ENCODE measurements at places on chromosomes 12 and 14.

DNA sequence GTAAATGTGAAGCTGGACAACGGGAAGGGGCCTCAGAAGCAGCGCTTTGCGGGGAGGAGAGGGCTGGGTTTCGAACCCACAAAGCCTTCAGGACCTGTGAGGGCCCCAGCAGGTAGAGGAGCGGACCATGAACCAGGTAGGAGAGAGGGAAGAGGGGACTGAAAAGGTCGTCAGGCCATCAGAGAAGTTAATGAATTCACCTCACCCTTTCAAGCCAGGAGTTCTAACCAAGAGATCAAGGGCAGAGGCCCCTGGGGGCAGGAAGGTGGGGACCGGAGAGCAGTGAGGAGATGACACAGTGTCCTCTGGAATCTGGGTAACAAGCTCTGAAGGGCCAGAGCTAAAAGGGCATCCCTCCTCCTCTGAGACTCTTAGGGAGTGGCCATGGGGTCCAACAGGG lies 19.4 kb downstream of the SERPINA1 start:
- DNase-seq: no peak

- DNase-seq: no peak
Measured at GRCh38 chr12:5556033-5556614, 124.2 kb downstream of the NTF3 start.

- no peak for DNase-seq
Measured at GRCh38 chr12:108620236-108620879, 13.3 kb downstream of the SELPLG start.

DNA sequence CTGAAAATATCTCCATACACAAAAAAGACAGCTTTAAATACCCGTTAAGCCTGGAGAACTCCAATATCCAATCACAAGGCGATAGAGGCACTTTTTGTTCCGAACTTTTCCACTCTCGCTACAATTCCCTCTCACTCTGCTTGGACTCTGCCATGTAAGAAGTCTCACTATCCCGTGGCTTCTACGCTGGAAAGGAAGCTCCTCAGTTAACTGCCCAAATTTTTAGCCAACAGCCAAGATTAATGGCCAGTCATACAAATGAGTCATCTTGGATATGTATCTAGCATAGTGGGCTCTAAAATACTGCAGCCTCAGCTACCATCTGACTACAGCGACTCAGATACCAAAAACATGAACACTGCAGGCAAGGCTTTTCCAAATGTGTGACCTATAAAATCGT lies 45.5 kb upstream of the RERGL start:
- no peak for DNase-seq

DNA sequence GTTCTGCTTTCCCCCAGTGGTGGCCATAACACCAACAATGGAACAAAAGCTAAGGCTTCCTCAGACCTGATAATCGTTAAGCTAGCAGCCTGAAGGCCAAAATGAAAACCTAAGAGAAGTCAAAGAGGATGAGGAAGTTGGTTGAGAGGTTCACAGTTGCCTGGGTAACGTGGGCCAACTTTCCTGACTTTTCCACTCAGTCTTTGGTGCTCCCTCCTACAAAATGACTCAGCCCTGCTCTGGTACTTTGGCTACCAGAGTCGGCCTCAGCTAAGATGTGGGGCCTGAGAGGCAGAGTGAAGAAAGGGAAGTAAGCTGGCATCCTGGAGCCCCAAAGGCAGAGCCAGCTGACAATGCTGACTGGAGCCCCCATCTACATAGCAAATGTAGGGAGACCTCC lies 14.9 kb upstream of the FKBP11 start:
- DNase-seq: no peak

DNA sequence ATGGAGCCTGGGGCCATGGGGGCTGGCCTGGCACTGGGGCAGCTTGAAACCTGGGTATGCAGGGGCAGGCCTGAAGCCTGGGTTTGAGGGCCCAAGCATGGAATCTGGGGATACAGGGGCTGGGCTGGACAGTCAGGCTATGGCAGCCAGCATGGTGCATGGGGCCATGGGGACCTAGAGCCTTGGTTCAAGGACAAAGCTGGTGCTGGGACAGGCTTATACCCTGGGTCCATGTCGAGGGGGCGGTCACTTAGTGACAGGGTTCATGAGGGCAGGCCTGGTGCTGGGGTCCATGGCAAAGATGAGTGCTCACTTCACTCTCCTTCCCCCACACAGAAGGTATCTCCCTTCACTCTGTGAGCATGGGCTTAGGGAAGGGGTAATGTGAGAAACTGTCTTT lies 116.2 kb downstream of the BBS10 start:
- DNase-seq: no peak

DNA sequence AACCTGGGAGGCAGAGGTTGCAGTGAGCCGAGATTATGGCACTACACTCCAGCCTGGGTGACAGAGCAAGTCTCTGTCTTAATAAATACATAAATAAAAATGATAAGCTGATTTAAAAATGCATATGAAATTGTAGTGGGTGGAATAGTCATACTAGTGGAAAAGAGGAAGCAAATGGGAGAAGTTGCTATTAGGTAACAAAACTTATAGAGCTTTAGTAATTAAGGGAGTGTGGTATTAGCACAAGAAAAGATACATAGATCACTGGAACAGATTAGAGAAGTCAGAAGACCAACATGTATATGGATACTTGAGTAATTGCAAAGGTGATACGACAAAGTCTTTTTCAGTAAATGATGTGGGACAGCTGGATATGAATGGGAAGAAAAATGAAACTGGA lies 26.5 kb downstream of the TECPR2 start:
- no peak for DNase-seq

- DNase-seq: no peak
Measured at GRCh38 chr12:31874961-31875608, 84.1 kb upstream of the RESF1 start.

DNA sequence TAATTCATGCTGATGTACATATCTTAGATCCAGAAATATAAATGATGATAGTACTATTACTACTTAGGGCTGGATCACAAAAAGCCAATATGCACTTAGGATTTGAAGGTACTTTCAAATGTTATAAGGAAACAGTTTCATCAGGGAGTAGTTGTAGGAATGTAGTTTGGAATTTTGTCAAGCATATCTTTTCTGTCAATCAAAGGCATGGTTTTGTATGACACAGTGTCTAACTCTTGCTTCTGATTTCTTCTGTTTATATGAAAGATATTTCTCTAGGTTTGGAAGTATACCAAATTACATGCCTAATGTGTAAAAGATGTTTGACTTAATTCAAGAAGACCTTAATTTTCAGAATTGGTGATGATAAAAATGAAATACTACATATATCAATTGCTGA lies 135.7 kb downstream of the RAD51B start:
- no peak for DNase-seq

- DNase-seq: no peak
Measured at GRCh38 chr12:124556896-124557501, 10.4 kb downstream of the NCOR2 start.

GRCh38 chr14:24888532-24888931 lies 161.4 kb downstream of the STXBP6 start:
- DNase-seq: no peak

- peak; percentile 16 for DNase-seq
Measured at GRCh38 chr14:82710267-82710841, 1176.7 kb upstream of the SEL1L start.

DNA sequence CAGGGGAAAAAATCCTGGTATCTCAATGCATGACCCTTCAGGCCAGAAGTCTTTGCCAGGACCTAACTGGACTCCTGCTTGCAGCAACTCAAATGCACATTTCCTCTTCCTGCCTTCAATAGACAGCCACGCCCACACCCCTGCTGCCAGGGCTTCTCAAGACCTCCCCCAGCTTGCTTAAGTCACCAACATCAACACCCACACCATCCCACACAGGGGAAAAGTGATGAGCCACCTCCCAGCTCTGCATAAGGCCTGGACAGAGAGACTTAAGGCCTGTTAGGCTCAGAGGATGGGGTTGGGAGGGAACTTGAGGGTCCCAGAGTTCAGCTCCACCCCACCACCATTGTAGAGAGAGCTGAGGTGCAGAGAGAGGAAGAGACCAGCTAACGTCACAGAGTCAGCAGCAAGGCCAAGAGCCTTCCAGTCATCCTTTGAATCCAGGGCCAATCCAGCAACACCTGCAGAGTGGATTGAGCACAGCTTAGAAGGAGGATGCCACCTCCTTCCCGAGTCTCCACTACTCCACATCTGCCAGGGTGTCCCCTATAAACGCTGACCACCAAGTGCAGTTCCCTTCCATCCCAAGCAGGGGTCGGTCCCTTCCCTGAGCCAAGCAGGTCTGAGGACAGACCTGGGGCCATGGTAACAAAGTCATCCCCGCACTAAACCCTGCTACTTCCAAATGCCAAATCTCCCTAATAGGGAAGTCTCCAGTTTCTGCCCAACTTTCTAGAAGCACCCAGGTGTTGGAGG lies 50.0 kb downstream of the KDM2B start:
- DNase-seq: no peak

DNA sequence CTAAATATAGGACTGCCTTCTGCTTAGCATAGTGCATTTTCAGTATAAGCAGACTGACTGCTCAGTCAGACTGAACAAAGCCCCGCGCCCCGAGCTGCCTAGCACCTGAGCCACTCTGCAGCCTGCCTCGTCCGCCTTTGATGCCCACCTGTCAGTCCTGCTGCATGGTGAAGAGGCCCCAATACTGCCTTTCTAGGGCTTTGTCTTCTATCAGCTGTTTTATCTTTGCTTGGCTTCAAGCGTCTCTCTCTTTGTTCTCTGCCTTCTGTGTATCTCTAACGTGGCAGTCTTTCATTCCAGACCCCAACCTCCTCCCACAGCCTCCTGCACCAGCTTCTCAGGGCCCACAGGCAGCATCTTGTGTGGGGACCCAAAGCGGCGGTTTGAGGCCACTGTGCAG lies 1001.0 kb downstream of the VRK1 start:
- DNase-seq: no peak

DNA sequence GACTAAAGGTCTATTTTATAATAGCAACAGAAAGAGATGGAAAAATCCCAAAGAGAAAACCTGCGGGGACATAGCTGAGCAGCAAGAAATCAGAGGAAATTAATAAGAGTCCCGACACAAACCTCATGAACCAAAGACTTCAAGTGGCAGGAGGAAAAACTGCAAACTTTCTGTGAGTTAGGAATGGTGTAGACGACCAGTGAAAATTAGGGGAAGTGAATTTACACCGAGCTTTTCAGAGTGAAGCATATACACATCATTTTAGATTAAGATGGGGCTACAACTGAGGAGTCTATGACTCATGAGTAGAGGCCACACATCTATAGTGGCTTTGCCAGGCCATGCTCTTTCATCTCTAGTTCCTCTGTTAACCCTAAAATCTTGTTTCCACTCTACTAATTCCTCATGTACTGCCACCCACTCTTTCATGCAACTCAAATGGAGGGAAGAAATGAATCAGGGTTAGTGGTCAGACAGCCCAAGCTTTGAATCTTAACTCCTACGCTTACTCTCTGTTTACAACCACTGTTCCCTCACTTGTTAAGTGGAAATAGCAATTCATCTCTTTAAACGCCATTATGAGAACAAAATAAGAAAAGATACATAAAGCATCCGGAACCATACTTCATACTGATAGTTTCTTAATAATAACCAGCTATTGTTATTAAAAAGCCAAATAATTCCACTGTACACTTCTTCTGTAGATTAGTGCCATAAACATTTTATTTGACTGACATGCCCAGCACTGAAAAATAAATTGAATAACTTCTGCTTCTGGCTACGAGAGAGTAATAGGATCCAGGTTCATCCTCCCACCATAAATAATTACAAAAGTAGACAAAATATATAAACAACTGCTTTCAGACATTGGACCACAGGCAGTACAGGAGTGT lies 219.3 kb downstream of the RMST start:
- no peak for DNase-seq

GRCh38 chr12:51883998-51884675 lies 3.8 kb upstream of the ANKRD33 start:
- no peak for DNase-seq

- no peak for DNase-seq
Measured at GRCh38 chr14:33073023-33073422, 134.3 kb downstream of the NPAS3 start.

DNA sequence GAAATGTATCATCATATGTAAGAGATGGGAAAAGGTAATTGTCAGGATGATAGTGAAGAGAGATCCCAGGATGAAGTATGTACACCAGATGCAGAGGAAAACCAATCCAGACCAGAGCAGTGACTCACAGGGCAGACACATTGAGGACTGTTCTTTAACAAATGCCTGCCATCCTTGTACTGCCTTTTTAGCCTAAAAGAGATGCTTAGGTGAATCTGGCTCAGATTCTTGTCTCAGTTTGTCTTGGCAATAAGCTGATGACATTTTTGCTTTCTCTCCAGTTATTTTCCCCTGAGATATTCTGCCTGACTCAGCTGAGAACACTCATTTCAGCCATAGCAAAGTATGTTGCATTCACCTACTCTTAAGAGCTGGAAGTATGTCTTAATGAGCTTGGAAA lies 405.3 kb upstream of the USP15 start:
- no peak for DNase-seq

DNA sequence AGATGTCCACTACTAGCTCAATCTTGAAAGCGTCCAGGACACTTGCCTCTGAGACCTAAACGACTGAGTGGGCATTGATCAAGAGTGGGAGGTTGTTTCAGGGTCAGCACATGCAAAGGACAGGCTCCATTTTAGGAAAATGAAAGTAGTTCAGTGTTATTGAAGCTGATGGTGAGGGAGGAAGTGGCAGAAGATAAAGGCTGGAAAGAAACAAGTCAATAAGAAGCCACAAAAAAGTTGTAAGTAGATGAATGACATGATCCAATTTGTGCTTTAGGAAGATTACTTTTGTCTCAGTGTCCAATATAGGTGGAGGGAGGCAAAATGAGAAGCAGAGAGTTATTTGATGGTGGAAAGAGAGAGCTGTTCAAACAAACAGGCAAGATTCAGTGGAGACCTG lies 22.0 kb downstream of the GPR65 start:
- DNase-seq: no peak

- DNase-seq: no peak
Measured at GRCh38 chr14:34059037-34059924, 108.4 kb upstream of the EGLN3 start.

GRCh38 chr12:10967409-10967808 lies 19.3 kb downstream of the TAS2R50 start:
- no peak for DNase-seq

GRCh38 chr12:70971001-70971794 lies 50.7 kb upstream of the PTPRR start:
- no peak for DNase-seq

DNA sequence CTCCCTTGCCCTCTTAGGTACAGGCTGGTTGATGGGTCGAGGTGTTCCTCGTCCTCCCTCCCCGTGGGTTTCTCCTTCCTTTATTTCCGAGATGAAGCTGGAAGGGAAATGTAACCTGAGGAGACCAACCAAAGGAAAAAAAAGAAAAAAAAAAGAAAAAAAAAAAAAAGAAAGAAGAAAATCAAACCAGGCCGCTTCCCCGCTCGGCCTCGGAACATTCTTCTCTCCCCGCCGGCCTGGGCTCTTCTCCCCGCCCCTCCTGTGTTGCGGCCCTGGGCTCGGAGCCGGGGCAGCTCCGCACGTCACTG lies 1.6 kb upstream of the NFATC4 start:
- peak; percentile 48 for DNase-seq

DNA sequence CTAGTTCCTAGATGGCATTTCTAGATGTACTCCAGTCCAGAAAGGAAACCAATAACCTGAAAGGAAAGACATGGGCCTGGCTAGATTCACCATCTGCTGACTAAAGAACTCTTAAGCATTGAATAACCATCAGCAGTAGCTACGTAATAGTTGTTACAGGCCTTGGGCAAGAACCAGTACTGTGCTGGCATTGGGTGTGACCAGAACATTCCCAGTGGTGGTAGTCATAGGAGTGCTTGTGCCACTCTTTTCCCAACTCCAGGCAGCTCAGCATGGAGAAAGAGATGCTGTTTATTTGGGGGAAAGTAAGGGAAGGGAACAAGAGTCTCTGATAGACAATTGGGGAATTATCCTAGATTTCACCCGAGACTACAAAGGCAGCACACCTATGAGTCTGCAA lies 333.3 kb downstream of the SLC16A7 start:
- DNase-seq: no peak

All from SHP77 (cell line).